ENCODE measurements at places on chromosomes 6 and 20. TPM values are rescaled to one million over a fixed set of nuclear protein-coding genes. Genes with fewer than 3 reads are reported as not detected.

DNA sequence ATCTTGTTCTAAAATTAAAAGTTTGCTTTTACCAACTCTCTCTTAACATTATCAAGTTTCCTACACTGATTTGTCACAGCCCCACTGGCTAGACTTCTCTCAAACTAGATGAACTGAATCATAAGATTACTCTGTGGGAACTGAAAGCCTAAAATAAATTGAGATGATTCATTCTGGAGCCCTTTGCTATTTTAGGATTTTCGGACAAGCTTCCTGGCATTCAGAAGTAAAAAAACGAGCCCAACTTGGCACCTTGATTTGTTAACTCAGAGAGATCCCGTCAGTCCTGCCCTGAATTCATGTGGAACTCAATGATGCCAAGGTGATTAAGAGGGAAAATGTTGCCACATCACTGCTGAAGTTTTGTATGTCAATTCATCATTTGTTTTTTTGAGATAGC lies 122.0 kb upstream of the NRSN1 start:
- H3K4me1 ChIP-seq = no peaks in the 10 kb centered on the region
- H3K36me3 ChIP-seq = no peaks in the 10 kb centered on the region
- no peak for DNase-seq
- no peaks in the 10 kb centered on the region for H3K27me3 ChIP-seq
- no peak overlapping the region for H3K27ac ChIP-seq

- H3K27me3 ChIP-seq = no peaks in the 10 kb centered on the region
- DNase-seq = no peak
These were observed 531.7 kb downstream of the TFAP2B start for GRCh38 chr6:51350308-51350904.

GRCh38 chr6:132713352-132714134 lies at the start of gene VNN1:
Gene VNN1 (minus strand): TSS chr6:132714055. CDS start chr6:132714035, 20 bp downstream.
- H3K36me3 ChIP-seq = no peaks in the 10 kb centered on the region
- no peak within 1 kb of the TSS for H3K27ac ChIP-seq
- no peak for DNase-seq
- H3K4me1 ChIP-seq = no peaks in the 10 kb centered on the region

GRCh38 chr6:32885698-32886286 lies 31.8 kb downstream of the PSMB9 start:
- H3K4me3 ChIP-seq = no peak overlapping the region
- H3K36me3 ChIP-seq = no peaks in the 10 kb centered on the region
- no peaks in the 10 kb centered on the region for H3K27me3 ChIP-seq
- H3K27ac ChIP-seq = no peak overlapping the region
- DNase-seq = no peak

GRCh38 chr6:159062564-159062945 lies 17.8 kb upstream of the TAGAP start:
- peak; percentile 76 for DNase-seq
- H3K4me1 ChIP-seq = peaks cover 97% of the 10 kb centered on the region
- peak overlapping the region; percentile 75 for H3K4me3 ChIP-seq
- H3K27ac ChIP-seq = peak overlapping the region; percentile 89
- no peaks in the 10 kb centered on the region for H3K27me3 ChIP-seq
- peaks cover 10% of the 10 kb centered on the region for H3K36me3 ChIP-seq

GPR6 gene
- not detected for total RNA-seq

Measured in activated T-cell treated with anti-CD3 and anti-CD28 coated beads, Interleukin-2, amount 50 U/mL, for 72 hours (primary cell).